OCI-LY7 (cell line): ENCODE measurements at places on chromosomes 1 and 21. TPM values are rescaled to one million over a fixed set of nuclear protein-coding genes. Genes with fewer than 3 reads are reported as not detected.

The CD1E gene
- total RNA-seq = not detected in 2 replicates

The NCAM2 gene
- total RNA-seq = not detected in 2 replicates

The SLC44A3 gene
- not detected in 2 replicates for total RNA-seq

The TPR gene
- total RNA-seq = 136 and 141 TPM in 2 replicates

The COL8A2 gene
- not detected in 2 replicates for total RNA-seq

The OR2G6 gene
- not detected in 2 replicates for total RNA-seq

The KMO gene
- total RNA-seq = 10.4 and 14.2 TPM in 2 replicates

The UBXN10 gene
- total RNA-seq = 0.35 and 0.42 TPM in 2 replicates

The CACNA1S gene
- total RNA-seq = not detected in 2 replicates
